ENCODE measurements at places on chromosomes 3 and 15.

- DNase-seq, result no peak
Measured at GRCh38 chr3:195250473-195251251, 20.3 kb downstream of the XXYLT1 start.

GRCh38 chr3:141248064-141248463 lies 16.4 kb downstream of the PXYLP1 start:
- DNase-seq, result no peak

DNA sequence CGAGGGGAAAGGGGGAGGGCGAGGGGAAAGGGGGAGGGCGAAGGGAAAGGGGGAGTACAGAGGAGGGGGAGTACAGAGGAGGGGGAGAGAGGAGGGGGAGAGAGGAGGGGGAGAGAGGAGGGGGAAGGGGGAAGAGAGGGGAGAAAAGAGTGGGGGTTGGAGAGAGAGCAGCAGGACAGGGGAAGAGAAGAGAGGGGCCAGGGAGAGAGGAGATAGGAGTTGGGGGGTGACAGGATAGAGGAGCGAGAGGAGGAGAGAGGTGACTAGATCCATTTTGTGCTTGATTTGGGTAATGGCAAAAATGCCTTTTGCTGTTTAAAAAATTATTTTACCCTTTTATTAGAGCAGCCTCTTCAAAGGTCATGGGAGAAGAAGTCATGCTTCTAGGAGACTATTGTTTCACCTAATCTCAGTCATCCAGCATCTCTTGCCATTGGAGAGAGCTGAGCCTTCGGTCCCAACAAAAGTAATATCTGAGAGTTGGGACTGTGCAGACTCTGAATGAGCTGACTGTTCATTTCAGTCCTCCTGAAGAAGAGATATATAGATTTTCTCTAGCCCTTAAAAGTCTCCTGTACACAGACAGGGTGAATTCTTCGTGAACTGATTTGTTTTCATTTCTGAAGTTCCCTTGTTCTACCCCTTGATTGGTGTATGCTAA lies 15.1 kb upstream of the TOP2B start:
- DNase-seq, result no peak

GRCh38 chr3:1251282-1252060 lies 158.6 kb downstream of the CNTN6 start:
- DNase-seq, result no peak

- no peak for DNase-seq
Measured at GRCh38 chr15:57171426-57171825, 204.9 kb upstream of the CGNL1 start.

- no peak for DNase-seq
Measured at GRCh38 chr3:63896332-63897030, 15.7 kb downstream of the SCAANT1 start.

DNA sequence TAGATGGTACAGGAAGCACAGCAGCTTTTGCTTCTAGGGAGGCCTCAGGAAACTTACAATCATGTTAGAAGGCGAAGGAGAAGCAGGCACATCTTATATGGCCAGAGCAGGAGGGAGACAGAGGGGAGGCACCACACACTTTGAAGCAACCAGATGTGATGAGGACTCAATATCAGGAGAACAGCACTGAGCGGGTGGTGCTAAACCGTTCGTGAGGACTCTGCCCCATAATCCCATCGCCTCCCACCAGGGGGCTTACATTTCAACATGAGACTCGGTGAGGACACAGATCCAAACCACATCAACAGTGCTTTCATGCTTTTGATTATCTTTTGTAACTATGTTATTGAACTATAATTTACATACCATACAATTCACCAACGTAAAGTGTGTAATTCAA lies 7.6 kb upstream of the TMEM44 start:
- DNase-seq, result no peak

- DNase-seq, result no peak
Measured at GRCh38 chr3:65344444-65344843, 656.6 kb upstream of the ADAMTS9 start.
